ENCODE measurements at places on chromosomes 5 and 9. TPM values are rescaled to one million over a fixed set of nuclear protein-coding genes. Genes with fewer than 3 reads are reported as not detected.

IFNA13 gene
- not detected for total RNA-seq

LCN1 gene
- total RNA-seq: not detected

PPP2R2B gene
- total RNA-seq: not detected

FIBCD1 gene
- total RNA-seq: not detected

TRIM23 gene
- 26.1 TPM for total RNA-seq

- no peak for DNase-seq
- H3K4me1 ChIP-seq: no peaks in the 10 kb centered on the region
- H3K4me3 ChIP-seq: no peak overlapping the region
Observed at GRCh38 chr9:130981756-130982137, 27.2 kb upstream of the LAMC3 start.

- H3K4me1 ChIP-seq: peaks cover 8% of the 10 kb centered on the region
- no peaks in the 10 kb centered on the region for H3K27me3 ChIP-seq
- H3K27ac ChIP-seq: no peak overlapping the region
- no peaks in the 10 kb centered on the region for H3K36me3 ChIP-seq
- DNase-seq: no peak
Observed at GRCh38 chr5:10828241-10828640, 67.2 kb upstream of the DAP start.

DNA sequence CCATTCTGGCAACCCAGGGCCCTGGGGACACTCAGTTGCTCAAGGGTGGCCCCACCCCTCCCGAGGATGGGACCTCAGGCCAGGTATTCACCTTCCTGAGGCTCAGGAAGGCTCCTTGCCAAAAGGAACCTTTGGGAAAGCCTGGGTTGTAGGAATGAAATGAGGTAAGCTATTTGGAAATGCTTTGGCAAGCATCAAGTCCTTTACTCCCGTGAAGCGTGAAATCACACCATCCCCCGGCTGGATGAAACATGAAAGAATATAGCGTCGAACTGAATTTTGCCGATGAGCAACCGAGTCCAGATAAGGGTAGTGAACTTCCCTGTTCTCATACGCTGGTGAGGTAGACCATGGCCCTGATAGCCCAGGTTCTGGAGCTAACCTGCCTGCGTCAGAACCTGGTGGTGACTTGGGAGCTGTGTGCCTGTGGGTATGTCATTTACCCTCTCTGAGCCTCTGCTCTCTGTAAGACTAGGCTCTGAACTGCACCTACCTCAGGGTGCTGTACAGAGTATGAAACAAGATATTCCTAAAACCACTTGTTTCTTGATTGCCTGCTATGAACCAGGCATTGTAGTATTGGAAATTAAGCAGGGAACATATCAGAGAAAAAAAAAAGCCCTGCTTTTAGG lies 105.3 kb upstream of the BOD1 start:
- DNase-seq: no peak
- no peak overlapping the region for H3K27ac ChIP-seq
- no peak overlapping the region for H3K4me3 ChIP-seq

DNA sequence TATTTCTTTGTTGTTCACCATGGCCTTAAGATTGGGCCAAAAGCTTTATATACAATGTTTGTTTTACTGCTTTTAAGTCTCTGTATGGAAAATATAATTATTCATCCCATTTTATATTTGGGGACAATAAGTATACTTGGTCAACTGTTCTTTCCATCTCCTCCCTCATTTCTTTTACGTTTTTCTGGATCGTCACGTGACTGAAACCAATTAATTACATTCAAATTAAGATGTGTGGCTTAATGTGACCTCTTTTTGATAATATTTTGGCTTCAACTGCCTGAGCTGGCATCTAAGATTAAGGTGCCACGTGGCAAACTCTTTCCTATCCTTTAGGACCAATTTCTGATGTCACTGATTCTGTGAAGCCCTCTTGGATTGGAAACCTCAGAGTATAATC lies 250.1 kb upstream of the SGCD start:
- no peaks in the 10 kb centered on the region for H3K36me3 ChIP-seq
- no peaks in the 10 kb centered on the region for H3K27me3 ChIP-seq
- H3K4me3 ChIP-seq: no peak overlapping the region
- H3K4me1 ChIP-seq: no peaks in the 10 kb centered on the region
- no peak overlapping the region for H3K27ac ChIP-seq

DNA sequence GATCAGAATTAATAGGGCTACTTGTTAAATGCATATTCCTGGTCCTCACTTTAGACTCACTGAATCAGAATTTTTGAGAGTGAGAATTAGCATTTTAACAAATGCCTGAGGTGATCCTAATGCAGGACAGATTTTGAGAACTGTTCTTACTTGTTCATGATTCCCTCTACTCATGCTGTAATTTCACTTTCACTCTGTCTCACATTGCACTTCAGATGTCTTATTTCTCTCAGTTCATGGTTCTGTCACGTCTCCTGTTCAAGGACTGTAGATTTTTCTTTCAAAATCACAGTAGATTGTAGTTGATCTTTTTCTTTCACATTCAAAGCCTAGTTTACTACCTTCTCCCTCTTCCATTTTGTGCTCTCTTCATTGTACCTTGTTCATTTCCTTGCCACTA lies 54.3 kb downstream of the ADGRV1 start:
- no peak for DNase-seq
- H3K4me1 ChIP-seq: no peaks in the 10 kb centered on the region
- no peaks in the 10 kb centered on the region for H3K36me3 ChIP-seq
- H3K27me3 ChIP-seq: no peaks in the 10 kb centered on the region
- no peak overlapping the region for H3K4me3 ChIP-seq

- H3K4me3 ChIP-seq: no peak overlapping the region
- peaks cover 4% of the 10 kb centered on the region for H3K27me3 ChIP-seq
- no peak for DNase-seq
Observed at GRCh38 chr9:72494051-72494450, 27.4 kb upstream of the TMC1 start.

SEC24A gene
- total RNA-seq: 13.0 TPM

- no peaks in the 10 kb centered on the region for H3K4me1 ChIP-seq
- H3K4me3 ChIP-seq: no peak overlapping the region
- H3K27me3 ChIP-seq: no peaks in the 10 kb centered on the region
- no peaks in the 10 kb centered on the region for H3K36me3 ChIP-seq
- H3K27ac ChIP-seq: no peak overlapping the region
Observed at GRCh38 chr5:2466966-2467365, 284.5 kb downstream of the IRX2 start.

FBXL7 gene
- total RNA-seq: not detected

- H3K27ac ChIP-seq: peak overlapping the region; percentile 42
- no peaks in the 10 kb centered on the region for H3K27me3 ChIP-seq
- H3K4me3 ChIP-seq: no peak overlapping the region
- peaks cover 20% of the 10 kb centered on the region for H3K4me1 ChIP-seq
Observed at GRCh38 chr9:98129451-98129881, 10.4 kb upstream of the TRIM14 start.

DNA sequence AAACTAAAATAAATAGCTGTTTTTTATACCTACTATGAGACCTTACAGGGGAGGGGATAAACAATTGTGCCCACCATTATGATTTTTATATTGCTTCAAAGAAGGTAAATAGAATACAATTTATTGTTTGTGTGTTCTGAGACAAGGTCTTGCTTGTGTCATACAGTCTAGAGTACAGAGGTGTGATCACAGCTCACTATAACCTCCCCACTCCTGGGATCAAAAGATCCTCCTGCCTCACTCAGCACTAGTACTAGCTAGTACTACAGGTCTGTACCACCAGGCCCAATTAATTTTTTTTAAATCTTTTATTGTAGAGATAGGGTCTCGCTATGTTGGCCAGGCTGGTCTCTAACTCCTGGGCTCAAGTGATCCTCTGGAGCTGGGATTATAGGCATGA lies 11.3 kb downstream of the TLE1 start:
- no peak overlapping the region for H3K27ac ChIP-seq
- H3K4me1 ChIP-seq: peaks cover 11% of the 10 kb centered on the region
- DNase-seq: no peak
- H3K4me3 ChIP-seq: no peak overlapping the region
- H3K36me3 ChIP-seq: peaks cover 25% of the 10 kb centered on the region

- peaks cover 3% of the 10 kb centered on the region for H3K4me1 ChIP-seq
- H3K27ac ChIP-seq: no peak overlapping the region
- no peak for DNase-seq
- peaks cover 6% of the 10 kb centered on the region for H3K27me3 ChIP-seq
Observed at GRCh38 chr9:114288193-114289091, 34.5 kb upstream of the ORM1 start.

All from B cell (primary cell).